A375 (cell line): ENCODE measurements at places on chromosomes 12 and 14. TPM values are rescaled to one million over a fixed set of nuclear protein-coding genes. Genes with fewer than 3 reads are reported as not detected.

Gene TPPP2
- not detected in 2 replicates for total RNA-seq

Gene OTX2
- not detected in 2 replicates for total RNA-seq

Gene PMEL
- total RNA-seq = 1.0 and 1.5 TPM in 2 replicates

Gene RERGL
- not detected in 2 replicates for total RNA-seq

Gene BCL2L2
- total RNA-seq = 16.5 and 29.4 TPM in 2 replicates

Gene LMNTD1
- total RNA-seq = 0.30 TPM in 1 of 2 replicates, not detected in the other

Gene TAS2R7
- not detected in 2 replicates for total RNA-seq

Gene LIN7A
- under 0.01 and 1.2 TPM in 2 replicates for total RNA-seq

Gene PMCH
- total RNA-seq = not detected in 2 replicates

Gene RPL10L
- total RNA-seq = 0.19 TPM in 1 of 2 replicates, not detected in the other

Gene PSEN1
- 18.7 and 21.1 TPM in 2 replicates for total RNA-seq

Gene TMCC3
- 3.5 and 4.0 TPM in 2 replicates for total RNA-seq

Gene IGF1
- not detected in 2 replicates for total RNA-seq

Gene PKP2
- total RNA-seq = 7.6 and 9.8 TPM in 2 replicates

Gene DDX55
- 67.4 and 71.7 TPM in 2 replicates for total RNA-seq

Gene TAS2R13
- total RNA-seq = 0.24 and 0.79 TPM in 2 replicates

Gene FSCB
- not detected in 2 replicates for total RNA-seq

Gene OR6C2
- not detected in 2 replicates for total RNA-seq

Gene CAPRIN2
- 19.5 and 24.1 TPM in 2 replicates for total RNA-seq

Gene OR4K2
- total RNA-seq = not detected in 2 replicates

Gene IL31
- not detected in 2 replicates for total RNA-seq

Gene WNT5B
- total RNA-seq = 0.64 and 1.2 TPM in 2 replicates

Gene FAM234B
- 4.7 and 4.9 TPM in 2 replicates for total RNA-seq

Gene NFE2
- 1.8 and 2.5 TPM in 2 replicates for total RNA-seq

Gene CTSG
- not detected in 2 replicates for total RNA-seq

Gene NRXN3
- 0.21 and 0.26 TPM in 2 replicates for total RNA-seq

Gene TAS2R8
- total RNA-seq = not detected in 2 replicates
